ENCODE measurements at places on chromosomes 6 and 20.
A peak's percentile ranks its signal among the peaks of the same experiment; 100 is the strongest.

DNA sequence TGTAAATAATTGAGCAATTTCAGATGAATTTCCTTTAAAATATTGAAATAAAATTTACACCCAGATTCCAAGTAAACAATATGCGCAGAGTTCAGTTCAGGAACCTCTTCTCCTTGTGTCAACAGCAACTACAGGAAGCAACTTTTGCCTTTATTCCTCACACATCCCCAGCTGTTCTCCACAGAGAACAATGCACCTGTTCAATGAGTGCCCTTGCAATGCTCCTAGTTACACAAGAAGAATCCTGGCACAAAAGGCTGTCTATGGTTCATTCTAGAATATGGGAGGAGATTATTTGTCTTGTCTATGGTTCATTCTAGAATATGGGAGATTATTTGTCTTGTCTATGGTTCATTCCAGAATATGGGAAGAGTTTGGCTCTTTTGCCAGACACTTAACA is 454.9 kb downstream of the BTBD3 start:
- DNase-seq = no peak

- peak; percentile 59 for DNase-seq
These were observed 544 bp downstream of the SMIM29 start for GRCh38 chr6:34248198-34248726.

DNA sequence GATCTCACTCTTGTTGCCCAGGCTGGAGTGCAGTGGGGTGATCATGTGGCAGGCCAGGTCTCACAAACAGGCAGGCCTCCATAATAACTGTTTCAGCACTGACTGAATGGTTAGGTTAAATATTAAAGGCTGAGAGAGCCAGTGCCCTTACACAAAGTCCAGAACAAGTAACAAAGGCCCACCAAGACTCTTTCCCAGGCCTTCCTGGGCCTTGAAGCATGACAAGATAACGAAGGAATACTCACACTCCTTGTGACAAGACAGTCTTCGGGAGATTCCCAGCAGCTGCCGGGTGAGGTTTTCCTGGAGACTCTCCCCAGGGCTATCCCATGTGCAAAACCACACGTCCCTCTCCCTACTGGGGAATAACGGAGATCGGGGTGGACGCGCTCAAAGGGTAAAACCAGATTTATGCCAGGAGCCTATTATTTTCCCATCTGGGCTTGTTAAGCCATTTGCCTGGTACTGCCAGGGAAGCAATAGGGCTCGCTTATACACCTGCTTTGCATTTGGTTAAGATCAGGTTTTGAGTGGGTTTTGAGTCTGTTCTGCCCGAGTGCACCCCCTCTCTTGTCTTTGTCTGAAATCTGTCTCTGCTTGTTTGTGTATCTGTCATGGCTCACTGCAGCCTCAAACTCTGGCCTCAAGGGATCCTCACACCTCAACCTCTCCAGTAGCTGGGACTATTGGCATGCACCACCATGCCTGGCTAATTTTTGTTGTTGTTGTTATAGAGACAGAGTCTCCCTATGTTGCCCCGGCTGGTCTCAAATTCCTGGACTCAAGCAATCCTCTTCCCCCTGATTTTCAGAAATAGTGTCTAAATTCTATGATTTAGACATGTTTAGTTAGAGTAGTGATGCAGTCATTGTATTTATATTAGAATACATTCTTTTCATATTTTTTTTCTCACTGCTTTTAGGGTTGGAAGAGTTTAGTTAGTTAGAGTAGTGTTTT is 1.4 kb upstream of the ENPP3 start:
- no peak for DNase-seq

DNA sequence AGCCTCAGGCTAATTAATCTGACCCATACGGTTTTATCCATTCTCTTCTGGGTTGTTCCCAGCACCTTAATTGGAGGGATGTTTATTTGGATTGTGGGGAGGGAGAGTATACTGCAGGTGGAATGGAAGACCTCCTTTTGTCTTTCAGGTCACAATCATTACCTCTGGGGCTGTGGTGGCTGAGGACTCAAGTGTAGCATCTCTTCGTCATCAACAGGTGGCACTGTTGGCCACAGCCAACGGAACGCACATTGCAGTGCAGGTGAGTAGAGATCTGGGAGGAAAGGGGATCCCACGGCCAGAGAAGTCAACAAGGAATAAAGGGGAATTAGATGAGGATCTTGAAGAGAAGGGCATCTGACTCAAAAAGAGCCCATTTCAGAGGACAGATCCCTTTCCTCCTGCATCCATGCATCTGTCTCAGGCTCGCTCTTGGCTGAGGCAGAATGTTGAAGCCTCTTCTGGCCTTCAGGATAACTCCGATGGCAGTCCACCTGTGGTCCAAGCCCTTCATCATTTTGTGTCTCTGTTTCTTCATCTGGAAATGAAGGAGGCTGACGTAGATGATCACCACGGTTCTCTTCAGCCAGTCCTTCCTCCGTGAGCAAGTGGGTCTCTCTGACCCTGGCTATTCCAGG is 3.2 kb upstream of the DEF6 start:
- peak; percentile 48 for DNase-seq

GRCh38 chr20:37901240-37901639 is 1.7 kb upstream of the VSTM2L start:
- no peak for DNase-seq

DNA sequence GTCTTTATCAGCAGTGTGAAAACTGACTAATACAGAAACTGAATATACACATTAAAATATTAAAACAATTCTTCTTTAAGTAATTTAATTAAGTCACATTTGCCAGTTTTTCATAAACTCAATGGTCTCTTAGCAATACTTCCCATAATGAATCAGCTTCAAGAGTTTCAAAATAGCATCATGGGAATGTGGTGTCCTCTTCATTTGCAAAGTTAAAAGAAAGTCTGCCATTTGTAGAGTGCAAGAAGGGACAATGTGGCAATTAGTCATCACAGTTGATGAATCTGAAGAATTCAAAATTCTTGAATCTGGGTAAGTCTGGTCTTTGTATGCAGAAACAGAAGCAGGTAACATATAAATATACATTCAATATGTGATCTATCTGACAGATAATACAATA is 38.7 kb downstream of the SYNE1 start:
- DNase-seq = no peak

GRCh38 chr6:138590796-138591709 is 91.8 kb upstream of the NHSL1 start:
- peak; percentile 52 for DNase-seq

GRCh38 chr20:35027301-35027700 is 65.3 kb downstream of the TRPC4AP start:
- DNase-seq = no peak

DNA sequence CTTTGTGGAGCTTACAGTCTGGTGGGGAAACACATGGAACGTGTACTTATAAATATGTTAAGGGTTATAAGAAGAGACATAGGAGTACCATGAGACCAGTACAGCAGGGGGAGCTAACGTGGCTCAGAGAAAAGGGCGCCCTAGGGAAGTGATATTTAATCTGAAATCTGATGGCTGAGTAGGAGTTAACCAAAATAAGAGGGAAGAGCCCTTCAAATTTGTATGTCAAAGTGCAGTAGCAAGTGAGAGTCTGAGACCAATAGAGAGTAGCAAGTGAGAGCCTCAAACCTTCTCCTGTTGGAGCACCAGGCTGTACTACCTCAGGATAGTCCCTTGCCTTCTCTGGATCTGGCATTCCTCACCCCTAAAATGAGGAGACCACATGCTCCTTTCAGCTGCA is 6.1 kb upstream of the PKIG start:
- DNase-seq = peak; percentile 76

- no peak for DNase-seq
These were observed 1.9 kb downstream of the L3MBTL3 start for GRCh38 chr6:130020073-130020906.

GRCh38 chr6:120604510-120604909 is 729.8 kb downstream of the TBC1D32 start:
- no peak for DNase-seq

DNA sequence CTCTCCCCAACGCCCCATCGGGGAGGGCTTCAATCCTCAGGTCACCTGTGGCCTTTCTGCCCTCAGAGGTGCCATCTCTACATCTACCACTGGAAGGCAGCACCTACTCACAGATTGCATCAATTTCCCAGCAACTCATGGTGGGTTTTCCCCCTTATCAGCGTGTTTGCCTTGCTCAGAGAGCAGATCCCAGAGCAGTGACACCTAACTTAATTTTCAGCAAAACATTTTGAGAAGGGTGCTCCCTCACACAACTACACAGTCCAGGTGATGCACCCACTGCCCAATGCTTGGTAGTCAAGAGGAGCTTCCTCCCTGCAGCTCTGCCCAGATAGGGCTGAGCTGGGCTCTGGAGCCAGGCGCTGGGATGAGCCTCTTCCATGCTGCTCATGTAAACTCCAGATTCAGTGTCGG is 48.2 kb downstream of the PLG start:
- DNase-seq = peak; percentile 4

- DNase-seq = no peak
These were observed 12.7 kb downstream of the DYNLRB1 start for GRCh38 chr20:34528921-34529297.

- DNase-seq = no peak
These were observed 16.0 kb downstream of the UQCC2 start for GRCh38 chr6:33695451-33695887.

- no peak for DNase-seq
These were observed 102.2 kb downstream of the UNC5CL start for GRCh38 chr6:40936818-40937251.

GRCh38 chr6:109449795-109450673 is 5.5 kb downstream of the MICAL1 start:
- no peak for DNase-seq

DNA sequence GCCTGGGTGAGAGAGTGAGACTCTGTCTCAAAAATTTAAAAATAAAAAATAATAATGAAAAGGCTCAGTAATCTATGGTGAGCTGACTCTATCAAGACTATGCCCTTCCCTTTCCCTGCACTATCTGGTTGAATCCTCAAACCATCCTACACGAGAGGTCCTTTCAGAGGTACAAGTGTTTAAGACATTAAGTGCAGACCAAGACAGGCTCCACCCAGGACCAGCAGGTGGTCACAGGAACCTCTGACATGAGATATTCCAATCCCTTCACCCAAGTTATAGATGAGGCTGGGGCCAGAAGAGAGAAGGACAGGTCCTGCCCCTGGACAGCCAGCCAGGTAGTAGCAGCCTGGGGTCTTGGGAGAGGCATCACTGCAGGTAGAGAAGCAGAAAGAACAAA is 182.6 kb downstream of the NFATC2 start:
- no peak for DNase-seq

- DNase-seq = no peak
These were observed 173.5 kb downstream of the SLC35F1 start for GRCh38 chr6:118080547-118080946.

DNA sequence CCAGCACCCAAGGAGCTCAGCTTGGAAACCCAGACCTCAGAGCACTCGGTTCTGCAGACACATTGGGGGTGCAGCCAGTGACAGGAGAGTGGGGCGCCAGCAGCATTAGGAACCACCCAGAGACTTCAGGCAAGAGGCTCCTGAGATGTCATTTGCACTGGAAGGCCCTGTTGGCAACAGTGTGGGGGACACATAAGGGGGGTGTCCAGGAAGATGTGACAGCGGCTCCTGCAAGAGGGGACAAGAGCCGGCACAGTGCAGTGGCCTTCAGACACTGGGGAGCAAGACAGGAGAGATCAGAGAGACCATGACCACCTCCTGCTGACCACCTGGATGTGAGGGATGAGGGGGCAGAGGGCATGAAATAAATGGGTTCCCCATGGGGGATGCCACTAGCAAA is 207.1 kb upstream of the SNX9 start:
- no peak for DNase-seq

- no peak for DNase-seq
These were observed 220.9 kb upstream of the CEP162 start for GRCh38 chr6:84448331-84448730.

DNA sequence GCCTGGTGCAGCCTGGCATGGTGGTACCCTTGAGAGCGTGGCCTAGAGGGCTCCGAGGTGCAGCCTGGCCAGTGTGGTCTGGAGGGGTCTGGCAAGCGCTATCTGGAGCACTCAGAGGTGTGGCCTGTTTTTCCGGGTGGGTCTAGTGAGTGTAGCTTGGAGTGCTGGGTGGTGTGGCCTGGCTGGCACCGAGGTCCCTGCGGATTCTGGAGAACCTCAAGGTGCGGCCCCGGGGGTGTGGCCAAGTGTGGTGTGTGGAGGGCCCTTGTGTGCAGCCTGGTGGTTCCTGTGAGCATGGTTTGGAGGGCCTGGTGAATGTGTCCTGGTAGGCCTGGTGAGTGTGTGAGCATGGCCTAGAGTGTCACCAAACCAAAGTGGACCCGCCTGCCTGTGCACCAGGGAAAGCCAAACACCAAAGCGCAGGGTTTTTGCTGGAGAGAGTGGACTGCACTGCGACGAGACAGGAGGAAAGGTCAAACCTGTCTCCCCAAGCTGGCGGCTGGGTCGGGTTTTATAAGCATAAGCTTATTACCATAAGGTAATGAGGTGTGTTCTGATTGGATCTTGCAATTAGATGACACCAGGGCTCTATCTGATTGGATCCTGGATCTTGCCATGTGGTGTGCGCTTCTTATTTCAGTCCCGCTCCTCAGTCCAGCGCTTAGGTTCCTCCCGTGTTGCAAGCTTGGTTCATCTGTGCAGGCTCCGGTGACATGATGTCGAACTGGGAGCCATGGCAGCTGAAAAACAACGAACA is 35.7 kb downstream of the IGF2R start:
- no peak for DNase-seq

DNA sequence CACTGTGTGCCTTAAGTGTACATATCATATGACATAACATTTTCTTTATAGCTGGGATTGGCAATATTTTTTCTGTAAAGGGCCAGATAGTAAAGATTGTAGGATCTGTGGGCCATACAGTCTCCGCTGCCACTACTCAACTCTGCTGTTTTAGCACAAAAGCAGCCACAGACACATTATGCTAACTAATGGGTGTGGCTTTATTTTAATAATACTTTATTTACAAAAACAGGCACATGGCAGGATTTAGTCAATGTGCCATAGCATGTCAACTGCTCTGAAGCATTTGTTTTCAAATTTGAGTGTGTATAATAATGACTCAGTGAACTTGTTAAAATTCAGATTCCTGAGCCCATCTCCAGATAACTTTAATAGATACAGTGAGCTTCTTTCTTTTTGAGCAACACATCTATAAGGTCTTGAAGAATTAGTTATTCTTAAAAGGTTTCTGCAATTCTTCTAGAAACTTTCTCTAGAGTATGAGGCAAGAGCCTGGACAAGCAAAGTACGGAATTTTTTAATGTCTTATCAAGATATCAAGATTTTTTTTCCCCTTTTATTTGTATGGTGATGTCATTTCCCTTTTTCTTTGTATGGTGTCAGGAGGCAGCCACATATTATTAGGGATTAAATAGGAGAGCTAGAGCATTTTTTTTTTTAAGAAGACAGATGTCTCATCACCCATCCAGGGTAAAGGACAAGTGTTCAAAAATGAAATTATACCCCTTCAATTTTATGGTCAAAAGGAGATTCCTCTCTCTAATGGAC is 518.3 kb downstream of the DHX35 start:
- no peak for DNase-seq

- DNase-seq = peak; percentile 26
These were observed 19.2 kb downstream of the PRND start for GRCh38 chr20:4740774-4741431.
